ENCODE measurements at places on chromosomes 3 and 15.
A peak's percentile ranks its signal among the peaks of the same experiment; 100 is the strongest.

DNA sequence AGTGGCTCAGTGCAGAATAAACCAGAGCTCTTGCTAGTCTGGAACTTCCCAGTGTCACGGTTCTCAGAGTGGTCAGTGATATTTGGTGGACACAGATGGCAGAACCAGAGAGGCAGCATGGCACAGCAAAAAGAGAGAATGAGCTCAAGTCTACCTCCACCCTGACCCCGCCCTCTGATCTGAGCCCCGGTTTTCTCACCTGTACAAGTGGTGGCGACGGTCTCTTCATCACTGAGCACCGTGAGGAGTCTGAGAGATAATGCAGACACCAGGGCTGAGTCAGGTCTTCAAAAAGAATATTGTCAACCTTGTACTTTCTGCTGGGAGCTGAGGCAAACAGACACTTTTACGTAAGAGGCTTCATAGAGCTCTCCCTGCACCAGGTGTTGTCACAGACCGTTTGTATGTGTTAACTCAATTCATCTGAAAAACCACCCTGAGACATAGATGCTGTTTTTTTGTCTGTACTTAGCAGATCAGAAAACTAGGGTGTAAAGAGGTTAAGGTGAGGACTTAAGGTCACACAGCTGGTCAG is 13.2 kb downstream of the FGD5 start:
- no peak for DNase-seq

DNA sequence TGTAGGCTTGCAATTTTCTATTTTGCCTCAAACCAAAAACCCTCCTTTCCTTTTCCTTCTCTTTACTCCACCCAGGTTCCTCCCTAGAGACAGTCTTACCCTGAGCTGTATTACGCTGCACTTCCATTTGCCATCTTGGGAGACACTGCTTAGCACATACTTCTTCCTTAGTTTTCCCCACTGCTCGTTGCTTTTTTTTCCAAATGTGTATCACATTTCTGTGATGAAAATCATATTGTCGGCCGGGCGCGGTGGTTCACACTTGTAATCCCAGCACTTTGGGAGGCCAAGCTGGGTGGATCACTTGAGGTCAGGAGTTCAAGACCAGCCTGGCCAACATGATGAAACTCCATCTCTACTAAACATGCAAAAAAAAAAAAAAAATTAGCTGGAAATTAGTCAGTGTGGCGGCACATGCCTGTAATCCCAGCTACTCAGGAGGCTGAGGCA is 29.5 kb downstream of the POPDC2 start:
- DNase-seq = no peak

DNA sequence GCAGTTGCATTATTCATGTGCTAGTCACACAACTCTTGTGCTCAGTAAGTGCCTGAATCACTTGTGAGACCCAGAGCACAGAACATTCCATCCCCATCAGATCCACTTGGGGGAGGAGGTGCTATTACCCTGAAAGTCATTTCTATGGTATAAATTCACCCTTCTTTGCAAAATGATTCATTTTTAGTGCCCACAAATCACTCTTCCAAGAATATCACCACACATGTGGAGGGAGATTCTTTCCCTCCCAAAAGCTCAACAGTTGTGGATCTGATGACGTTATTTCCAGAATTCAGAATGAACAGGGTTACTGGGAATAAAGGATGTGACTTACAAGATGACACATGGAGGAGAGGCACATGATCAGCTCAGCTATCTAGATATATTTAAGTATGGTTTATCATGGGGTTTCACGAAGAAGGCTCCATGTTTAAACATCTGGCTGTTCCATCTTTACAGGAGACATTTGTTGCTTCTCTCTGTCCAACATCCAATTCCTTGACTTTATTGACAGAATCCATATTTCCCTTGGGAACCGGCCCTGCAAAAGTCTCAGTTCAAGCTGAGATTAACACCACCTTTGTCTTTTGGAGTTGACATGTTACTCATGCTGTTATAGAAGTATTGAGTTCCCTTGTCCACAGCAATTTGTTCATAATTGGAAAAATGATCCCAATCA is 214.2 kb upstream of the PROK2 start:
- DNase-seq = no peak

DNA sequence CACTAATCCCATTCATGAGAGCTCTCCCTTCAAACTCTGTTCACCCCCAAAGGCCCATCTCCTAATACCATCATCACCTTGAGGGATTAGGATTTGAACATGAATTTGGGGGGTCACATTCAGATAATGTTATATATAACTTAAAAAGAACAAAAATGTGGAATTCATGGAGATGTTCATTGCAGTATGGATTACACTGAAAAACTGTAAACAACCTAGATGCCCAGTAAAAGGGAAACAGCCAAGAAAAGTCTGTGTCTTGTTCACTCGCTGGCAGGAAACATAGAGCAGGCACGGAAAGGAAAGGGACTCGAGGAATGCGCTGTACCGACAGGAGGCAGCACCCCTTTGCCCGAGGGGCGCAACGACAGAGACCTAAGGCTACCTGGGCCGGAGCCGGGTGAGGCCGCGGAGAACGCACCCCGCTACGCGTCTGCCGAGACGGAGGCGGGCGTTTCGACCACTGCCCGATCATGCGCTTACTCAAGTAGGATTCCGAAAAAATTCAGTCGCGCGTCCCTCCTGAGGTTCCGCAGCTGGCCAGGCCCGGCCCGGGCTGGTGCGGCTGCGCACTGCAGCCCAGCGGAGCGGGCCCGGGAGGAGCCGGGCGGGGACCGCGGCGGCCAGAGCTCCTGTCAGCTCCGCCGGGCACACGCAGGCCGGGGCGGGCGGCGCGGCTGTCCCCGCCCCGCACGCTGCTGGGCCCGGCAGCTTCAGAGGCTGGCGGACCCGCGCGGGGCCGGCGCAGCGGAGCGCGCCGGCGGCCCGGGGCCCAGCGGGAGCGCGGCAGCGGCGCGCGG is 862 bp upstream of the MAN2A2 start:
- DNase-seq = peak; percentile 56

DNA sequence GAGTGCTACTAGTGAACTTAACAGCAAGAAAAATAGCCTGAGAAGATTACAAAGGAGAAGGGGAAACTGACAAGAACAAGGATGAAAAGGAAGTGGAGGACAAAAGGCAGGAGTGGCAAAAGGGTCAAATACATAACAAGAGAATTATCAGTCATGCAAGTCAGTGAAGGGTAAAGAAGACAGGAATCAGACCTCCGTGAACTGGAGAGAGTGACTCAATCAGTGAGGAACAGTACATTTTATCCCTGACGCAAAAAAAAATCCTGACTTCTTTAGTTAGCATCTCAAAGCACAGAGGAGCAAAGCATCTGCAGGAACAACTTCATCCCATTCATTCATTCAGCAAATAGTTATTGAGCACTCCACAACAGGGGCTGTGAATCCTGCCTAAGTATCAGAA is 97.8 kb downstream of the SST start:
- DNase-seq = no peak

DNA sequence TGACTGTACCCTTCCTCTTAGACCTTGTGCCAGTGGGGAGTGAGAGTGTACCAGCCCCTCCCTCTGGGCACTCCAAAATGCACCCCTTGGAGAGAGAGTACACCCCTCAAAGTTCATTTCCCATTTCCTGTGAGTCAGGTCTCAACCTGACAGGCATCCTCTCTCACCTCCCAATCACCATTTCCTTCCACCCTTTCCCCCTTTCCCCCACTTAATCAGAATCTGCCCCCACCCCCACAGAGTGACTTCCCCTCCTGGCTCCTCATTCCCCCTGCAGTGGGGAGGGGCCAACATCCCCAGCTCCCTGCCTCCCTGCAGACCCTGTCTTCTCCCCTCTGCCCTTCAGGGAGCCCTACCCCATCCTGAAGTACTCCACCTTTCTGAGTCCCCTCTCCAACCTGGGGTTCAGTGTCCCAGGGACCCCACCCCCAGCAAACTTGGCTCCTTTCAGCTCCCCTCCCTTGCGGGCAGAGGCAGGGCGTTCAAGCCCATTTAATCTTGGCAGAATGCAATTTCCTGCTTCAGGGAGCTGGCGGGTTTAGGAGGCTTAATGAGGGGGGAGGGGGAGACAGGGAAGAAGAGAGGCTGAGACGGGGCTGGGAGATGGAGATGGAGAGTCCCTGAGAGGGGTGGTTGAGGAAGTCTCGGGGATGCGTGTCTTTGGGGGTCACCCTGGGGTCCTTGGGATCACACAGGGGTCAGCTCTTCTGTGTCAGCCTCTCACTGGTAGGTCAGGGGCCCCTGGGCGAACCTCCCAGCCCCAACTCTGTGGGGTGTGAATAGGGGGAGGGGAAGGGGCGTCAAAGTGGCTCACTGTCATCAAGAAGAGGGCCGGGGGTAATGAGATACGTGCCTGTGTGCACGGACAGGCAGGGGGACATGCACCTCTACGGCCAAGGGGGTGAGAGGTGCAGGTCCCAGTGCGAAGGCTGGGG is 16.6 kb upstream of the SEMA3F start:
- DNase-seq = no peak

DNA sequence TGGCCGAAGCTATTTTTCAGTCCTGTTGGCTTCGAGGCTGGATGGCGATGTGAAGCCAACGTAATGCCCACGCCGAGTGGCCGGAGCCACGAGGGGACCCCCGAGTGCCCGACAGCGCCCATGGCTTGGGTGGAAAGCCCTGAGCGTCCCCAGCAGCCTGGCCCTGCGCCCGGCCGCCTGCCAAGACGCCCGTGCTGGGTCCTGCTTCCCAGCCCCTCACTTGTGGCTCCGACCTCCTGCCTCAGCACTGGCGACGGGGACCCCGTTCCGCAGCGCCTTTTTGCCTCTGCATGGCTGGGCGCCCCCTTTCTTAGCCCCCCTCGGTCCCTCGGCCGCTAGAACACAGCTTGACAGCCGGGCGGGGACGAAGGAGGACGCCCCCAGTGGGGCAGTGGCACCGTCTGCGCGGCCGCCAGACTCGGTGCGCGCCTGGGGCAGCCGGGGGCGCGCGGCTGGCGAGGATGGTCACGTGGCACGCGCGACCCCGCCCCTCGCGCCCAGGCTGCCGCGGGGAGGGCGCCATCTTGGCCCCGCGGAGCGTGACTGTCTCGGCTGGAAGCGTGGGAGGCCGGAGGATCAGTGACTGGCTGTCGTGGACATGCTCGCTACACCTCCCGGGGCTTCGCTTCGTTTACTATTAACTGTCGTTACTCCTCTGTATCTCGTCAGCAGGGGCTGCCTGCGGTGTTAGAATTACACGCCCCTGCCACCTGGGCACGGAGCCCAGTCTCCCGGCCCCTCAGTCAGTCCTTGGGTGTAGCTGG is 626 bp upstream of the GPR176 start:
- DNase-seq = peak; percentile 41

GRCh38 chr3:17151598-17152373 is 267.0 kb downstream of the PLCL2 start:
- DNase-seq = no peak

DNA sequence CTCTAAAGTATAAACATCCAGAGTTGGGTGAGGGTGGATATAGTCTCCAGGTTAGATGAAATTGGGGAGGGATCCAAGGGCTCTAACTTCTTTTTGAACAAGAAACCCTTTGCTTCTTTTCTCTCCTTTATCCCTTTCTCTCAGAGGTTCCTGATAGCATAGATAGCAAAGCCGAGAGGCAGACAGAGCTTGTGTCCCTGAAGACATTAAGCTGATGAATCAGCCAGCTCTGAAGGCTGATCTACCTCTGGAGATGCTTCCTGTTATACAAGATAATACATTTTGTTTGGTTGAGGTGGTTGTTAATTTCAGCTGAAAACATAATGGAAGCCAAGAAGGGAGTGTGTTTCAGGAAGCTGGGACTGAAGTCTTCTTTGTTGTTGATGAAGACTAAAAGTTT is 193.2 kb downstream of the PDCD6IP start:
- DNase-seq = no peak

DNA sequence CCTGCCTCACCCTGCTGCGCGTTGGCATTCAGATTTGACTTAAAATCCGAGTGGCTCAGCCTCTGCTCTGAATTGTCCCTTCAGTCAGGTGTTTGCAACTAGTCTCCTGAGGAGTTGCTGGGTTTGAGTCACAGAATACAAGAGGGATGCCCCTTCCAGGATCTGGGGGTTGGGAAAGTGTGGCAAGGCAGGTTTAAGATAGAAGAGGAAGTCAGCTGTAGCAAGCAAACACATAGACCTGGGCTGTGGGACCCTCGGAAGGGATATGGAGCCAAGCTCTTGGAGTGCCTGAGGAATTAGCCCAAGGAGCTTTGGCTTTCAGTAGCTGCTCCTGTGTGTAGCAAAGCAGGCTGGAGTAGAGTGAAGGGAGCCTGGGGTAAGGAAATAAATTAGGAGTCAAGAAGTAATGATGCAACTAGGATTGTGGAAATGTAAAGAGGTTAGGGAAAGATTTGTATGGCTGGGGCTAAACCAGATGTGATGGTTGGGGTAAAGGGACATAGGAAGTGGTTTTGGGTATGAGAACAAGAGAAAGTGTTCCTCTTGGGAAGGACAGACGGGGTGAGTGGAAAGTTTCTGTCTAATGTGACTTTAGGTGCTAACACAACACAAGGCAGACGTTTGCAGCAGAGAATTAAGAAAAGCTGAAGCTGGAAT is 41.2 kb downstream of the RAB7A start:
- DNase-seq = no peak

GRCh38 chr3:126031981-126032471 is 51.9 kb downstream of the SLC41A3 start:
- DNase-seq = no peak

DNA sequence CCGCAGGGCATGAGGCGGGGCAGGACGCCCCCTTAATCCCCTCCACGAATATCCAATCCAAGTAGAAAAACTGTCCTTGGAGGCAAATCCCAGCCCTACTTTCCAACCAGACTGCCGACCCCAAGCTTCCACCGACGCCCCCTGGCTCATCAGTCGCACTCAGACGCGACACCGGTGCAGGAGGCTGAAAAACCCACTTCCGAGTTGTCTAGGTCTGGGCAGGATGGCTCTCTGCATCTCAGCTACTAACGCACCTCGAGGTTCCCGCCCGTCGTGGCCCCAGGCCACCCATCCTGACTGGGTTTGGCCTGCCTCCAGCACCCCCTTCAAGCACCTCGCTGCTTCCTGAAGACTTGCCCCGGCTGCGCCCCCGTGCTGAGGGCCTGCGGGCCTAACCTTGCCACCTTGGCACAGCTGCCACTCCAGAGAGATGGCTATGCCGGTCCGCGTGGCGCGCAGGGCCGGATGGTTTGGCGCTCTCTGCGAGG is 15.5 kb downstream of the RGMA start:
- DNase-seq = no peak

DNA sequence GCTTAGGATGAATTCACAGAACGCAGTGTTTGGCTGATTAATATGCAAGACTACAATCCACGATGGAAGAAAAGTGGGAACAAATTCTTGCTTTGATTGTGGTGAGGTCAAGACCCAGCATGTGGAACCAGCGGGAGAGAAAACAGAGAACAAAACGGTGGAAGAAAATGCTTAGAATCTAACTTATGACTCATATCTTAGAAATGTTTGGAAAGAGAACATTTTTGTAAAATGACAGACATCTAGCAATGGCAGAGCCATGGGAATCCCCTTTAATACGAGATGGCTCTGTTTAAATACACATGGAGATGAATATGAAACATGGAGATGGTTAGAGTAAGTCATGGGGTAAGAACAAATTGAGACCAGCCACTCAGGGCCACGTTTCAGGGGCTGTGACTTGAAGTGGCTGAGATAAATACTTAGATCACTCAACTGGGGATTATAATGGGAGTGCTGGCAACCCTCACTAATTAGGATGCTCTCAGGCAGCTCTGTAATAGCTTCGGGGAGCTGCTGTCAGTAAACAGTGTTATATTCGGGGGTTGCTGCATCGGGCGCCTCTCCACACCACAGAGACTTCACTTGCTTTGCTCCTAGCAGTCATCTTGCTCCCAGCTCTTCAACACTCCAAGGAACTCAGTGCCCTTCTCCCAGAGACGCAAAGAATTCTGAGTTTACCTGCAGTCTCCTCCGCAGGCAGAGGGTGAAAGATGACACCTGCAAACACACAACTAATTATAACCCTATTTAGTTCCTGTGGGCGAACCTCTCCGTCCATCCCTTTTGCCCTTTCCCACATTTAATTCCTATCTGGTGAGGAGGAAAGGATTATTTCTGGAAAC is 68.0 kb upstream of the ONECUT1 start:
- no peak for DNase-seq
